ENCODE measurements at places on chromosomes 2 and 18. TPM values are rescaled to one million over a fixed set of nuclear protein-coding genes. Genes with fewer than 3 reads are reported as not detected.

AQP12A gene
- polyA plus RNA-seq = not detected

CYTIP gene
- polyA plus RNA-seq = 45.9 TPM

GLI2 gene
- 1.1 TPM for polyA plus RNA-seq

CHST9 gene
- 6.1 TPM for polyA plus RNA-seq

KATNAL2 gene
- 1.9 TPM for polyA plus RNA-seq

GALNT5 gene
- polyA plus RNA-seq = 3.8 TPM

SCN7A gene
- 7.5 TPM for polyA plus RNA-seq

TWIST2 gene
- polyA plus RNA-seq = 14.8 TPM

CCL20 gene
- 48.2 TPM for polyA plus RNA-seq

All from lung (tissue), 17 donors.